Epithelial cell of proximal tubule (primary cell): ENCODE measurements at places on chromosomes 5 and 9. TPM values are rescaled to one million over a fixed set of nuclear protein-coding genes. Genes with fewer than 3 reads are reported as not detected.

- DNase-seq = no peak
Observed at GRCh38 chr5:142900927-142901326, 130.8 kb downstream of the ARHGAP26 start.

DNA sequence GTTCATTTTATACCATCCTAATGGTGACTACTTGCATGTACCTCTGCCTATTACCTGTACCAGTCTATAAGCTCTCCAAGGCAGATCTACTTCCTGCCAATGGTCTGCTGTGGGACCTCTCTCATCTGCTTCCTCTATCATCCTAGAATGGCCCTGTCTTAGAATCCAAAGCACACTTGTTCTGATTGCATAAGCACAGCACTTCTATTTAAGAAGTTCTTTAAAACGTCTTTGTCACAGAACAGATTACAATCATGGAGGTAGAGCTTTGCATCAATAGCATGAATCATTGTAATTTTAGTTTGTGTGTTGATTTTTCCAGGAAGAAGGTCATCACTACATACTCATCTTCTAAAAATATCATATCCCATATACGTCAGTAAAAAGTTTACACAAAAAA is 131.8 kb upstream of the ACOT12 start:
- DNase-seq = no peak

The NANS gene
- 117 and 147 TPM in 2 replicates for total RNA-seq

The SMIM32 gene
- total RNA-seq = not detected in 2 replicates

DNA sequence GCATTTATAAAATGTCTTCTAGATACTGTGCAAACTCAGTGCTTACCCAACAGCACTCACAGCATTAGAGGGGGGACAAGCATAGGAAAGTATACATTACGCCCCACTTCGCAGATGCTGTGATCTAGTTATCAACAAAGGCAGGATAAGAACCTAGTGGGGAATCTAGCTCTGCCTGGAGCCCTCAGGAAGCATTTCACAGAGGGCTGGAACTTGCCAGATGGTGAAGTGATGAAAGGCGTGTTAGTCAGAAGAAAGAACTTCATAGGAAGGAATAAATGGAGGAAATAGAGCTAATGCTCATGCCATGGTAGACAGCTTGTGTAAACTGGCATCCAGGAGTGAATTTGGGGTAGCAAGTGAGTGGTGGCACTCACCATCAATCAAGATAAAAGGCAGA is 25.8 kb downstream of the DIRAS2 start:
- no peak for DNase-seq

- DNase-seq = peak; percentile 100
Observed at GRCh38 chr5:56358703-56359681, 125.9 kb upstream of the ANKRD55 start.

GRCh38 chr5:96070622-96071225 is 109.1 kb upstream of the ELL2 start:
- DNase-seq = no peak

The ARL14EPL gene
- 0.17 TPM in 1 of 2 replicates, not detected in the other for total RNA-seq

DNA sequence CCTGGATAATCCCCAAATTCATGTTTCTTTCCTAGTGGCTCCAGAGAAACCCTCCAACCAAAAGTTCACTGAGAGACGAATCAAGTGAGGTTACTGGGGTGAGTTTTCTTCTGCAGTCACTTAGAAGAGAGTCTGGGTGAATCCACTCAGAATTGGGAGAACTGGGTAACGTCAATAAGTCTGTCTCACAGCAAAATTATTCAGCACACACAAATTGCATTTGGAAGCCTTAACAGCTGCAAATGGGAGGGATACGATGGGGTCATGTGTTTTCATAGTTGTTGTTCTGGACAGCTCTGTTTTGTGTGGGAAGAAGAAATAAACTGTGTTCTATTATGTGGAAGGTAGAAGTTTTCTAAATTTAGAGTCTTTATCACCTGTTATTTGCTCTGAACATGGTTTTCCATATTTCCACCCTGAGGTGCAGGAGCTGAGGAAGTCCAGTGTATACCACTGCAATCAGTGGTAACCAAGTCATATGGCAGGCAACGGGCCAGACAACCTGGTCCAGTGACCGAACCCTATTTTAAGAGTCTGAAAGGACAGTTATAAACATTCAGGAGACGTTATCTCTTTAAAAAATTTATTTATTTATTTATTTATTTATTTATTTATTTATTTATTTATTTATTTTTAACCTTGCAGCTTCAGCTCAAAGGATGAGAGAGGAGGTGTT is 21.9 kb downstream of the MARCHF3 start:
- no peak for DNase-seq

- peak; percentile 62 for DNase-seq
Observed at GRCh38 chr5:36494841-36495601, 111.4 kb upstream of the SLC1A3 start.

The IL4 gene
- total RNA-seq = not detected in 2 replicates

DNA sequence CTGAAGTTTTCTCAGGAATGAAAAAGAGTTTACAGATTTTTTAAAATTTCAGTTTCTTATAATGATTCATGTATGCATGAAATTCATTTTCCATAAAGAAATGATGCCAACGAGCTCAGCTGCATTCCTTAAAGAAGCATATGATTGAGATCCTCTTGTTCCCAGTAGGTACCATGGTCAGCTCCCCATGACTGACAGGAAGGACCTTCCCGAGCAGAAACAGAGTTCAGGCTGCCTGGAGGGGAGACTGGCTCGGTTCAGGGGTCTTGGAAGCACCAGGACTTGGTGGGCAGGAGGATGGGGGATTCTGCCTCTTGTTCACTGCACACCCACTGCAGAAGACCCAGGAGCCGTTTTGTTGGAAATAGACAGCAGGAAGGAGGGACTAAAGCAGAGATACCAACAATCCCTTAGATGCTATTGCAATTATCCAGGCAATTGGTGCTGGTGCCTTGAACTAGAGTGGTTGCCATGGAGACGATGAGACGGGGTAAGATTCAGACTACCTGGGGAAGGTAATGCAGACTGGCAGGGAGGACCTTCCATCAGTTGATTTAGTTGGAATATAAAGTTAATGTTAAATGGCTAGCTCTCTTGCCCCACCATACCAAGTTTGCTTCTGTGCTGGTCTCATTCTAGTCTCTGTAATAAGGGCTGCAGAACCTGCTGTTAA is 447.8 kb downstream of the MTRR start:
- DNase-seq = no peak
